ENCODE measurements at places on chromosomes 5 and 9.

DNA sequence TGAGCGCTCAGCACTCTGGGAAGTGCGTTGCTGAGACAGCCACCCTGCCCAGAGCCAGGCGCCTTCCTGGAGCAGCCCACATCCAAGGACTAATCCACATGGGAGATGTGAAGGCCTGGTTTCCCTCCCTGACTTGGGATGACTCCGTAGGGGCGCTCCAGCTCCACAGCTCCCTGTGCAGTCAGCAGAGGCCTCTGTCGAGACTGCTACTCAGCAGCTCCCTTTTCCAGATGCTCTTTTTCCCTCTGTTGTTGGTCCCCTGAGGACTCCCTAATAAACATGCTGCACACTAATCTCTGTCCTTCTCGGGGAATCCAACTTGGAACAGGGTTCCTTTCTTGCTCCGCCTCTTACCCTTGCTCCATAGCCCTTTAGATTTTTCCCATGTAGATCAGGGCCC lies 237.3 kb downstream of the ZSWIM6 start:
- no peak for DNase-seq

DNA sequence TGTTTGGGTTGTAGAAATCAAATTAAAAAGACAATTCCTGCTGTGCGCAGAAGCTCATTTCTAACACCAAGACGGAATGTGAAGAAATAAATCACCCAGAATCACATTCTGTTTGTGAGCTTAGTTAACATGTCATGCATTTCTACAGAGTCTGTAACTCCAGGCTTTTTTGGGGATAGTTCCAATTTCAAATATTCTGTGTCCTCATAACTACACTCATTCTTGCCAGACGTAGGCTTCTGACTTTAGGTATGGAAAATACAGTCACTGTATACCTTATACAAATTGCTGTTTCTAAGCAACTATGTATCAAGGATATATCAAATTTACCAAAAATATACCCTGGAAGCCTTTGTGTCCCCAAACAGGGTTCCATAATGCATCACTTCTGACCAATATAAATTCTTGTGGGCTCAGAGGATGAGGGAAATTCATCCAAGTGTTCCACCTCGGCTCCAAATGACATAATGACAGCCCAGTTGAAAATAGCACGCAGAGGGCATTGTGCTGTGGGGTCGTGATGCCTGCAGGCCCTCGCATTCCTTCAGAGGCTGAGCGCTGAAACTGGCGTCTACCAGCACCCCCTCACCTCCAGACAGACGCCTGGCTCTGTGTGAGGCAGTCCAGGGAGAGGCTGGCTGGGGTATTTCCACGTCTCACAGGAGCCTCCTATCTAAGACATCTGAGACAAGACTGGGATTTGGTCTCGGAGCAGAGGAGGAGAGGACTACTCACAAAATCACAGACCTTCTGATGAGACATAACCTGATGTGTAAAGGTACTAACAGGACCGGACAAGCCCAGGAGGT lies 79.8 kb downstream of the KLF4 start:
- DNase-seq = no peak

GRCh38 chr5:124179819-124180218 lies 566.6 kb downstream of the ZNF608 start:
- no peak for DNase-seq

GRCh38 chr9:8186560-8186959 lies 387.0 kb upstream of the DMAC1 start:
- no peak for DNase-seq

DNA sequence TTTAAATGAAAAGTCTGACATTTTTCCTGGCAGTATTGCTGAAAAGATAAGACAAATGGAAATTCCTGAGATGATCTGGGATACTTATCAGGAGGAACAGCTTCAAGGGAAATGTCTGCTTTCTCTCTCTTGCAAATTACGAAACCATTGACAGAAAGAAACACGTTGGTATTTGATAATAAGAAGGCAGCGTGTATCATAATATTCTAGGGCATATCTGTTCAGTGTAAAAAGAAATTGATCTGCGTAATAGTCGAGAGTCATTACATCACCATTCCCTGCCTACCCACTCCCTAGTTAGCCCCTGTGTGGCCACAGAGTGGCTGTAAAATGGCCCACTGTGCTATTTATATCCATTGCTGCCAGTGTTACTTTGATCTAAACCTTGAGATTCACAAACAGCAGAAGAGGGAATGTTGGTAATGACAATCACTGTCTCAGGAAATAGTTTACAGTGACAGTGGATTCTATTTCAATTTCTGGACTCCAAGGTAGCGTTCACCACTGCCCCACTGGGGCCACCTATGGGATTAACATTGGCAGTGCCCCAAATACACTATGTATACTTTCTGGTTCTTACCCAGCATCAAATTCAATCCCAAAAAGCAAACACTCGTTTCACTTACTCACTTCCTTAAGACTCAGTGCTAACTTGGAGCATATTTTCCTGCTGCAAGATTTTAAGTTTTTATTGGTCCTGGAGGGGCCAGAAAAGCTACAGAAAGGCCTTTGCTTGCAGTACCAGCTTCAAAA lies 133.4 kb upstream of the GAS1 start:
- no peak for DNase-seq

DNA sequence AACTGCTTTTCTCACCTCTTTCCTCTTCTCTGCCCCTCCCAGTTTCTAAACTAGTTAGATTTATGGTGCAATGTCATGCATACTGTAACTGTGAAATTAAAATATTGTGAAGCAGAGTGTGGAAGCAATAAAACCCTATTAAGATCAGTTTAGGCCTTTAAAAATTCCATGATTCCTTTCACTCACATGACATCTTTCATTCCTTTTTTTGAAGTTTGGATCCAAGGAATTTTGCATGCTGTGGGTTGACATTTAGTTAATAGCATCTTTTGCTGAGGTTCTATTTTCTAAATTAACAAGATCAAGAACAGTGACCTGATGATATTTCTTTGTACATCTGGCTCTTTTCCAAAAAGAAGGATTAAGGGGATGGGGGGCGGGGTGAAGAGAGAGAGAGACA lies 13.7 kb downstream of the FOXD1 start:
- DNase-seq = no peak

DNA sequence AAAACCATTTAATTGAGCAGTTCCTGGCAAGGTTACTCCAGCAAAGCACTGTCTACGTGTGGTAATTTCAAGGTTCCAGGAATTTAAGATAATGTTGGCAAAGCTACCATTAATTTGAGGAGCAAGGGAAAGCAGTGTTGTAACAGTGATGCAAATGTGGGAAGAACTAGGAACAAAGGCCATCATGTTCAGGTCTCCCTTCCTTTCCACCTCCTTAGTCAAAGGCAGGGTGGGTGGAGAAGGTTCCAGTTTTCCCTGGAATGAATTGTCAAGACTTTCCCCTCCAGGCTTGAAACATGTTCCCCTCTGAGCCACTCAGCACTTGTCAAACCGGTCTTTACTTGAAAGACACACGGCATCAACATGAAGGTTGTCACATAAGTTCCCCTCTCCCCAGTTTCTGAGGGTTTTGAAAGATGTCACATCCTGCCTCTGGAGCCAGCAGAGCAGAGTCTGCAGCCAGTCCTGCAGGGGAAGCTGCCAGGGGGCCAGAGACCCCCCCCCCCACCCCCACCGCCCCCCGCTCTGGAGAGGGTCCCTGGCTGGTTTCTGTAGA lies 226.0 kb downstream of the GAS1 start:
- no peak for DNase-seq

DNA sequence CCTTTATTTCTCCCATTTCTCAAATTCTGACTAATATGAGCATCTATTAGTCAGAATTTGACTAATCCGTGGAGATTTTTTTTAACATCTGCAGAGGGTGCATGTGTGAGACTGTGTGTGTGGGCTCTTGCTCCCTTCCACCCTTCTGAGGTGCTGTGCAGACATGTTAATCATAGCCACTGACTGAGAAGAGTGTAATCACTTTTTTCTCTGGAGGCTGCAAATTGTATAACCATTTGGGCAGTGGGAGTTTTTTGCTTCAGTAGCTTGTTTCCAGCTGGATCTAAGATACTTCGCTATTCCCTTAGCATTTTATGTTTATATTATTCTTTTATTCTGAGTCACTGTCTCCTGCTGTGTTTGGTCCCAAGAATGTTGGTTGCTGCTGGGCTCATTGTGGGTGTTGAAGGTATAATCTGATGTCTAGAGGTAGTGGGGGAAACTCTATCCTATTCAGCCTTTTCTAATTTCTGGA lies 66.2 kb downstream of the ARHGEF28 start:
- DNase-seq = no peak

DNA sequence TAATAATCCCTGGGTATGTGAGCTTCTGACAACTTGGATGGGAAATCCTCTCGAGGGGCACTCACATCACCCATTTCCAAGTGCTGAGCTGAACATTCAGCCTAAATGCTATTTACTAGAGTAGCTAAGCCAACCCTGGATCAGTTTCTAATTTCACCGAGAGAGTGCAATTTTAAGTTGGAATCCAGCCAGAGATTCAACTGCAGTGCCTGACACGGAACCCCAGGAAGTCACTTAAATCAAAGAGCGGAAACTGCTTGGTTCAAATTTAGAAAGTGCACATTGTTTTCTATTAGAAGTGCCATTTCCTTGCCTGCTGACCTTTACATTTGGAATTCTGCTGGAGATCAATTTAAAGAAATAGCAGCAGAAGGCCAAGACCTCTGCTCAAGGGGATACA lies 8.8 kb downstream of the SPRY4 start:
- DNase-seq = no peak

- no peak for DNase-seq
Observed at GRCh38 chr5:124130816-124131215, 615.6 kb downstream of the ZNF608 start.

DNA sequence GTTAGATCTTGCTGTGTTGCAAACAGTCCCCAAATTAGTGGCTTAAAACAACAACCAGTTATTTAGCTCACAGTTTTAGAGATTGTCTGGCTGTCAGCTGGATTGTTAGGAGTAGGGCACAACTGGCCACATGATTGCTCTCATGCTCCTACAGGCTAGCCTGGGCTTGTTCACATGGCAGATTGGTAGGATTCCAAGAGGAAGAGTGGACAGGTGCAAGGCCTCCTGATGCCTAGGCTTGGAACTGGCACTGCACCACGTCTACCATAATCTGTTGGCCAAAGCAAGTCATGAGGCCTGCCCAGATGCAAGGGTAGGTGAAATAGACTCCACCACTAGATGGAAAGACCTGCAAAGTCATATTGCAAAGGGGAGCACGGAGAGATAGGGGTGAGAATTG lies 76.4 kb downstream of the ACER2 start:
- no peak for DNase-seq

GRCh38 chr9:95460518-95461164 lies 56.1 kb downstream of the PTCH1 start:
- DNase-seq = no peak
